ENCODE measurements at places on chromosomes 3 and 15. TPM values are rescaled to one million over a fixed set of nuclear protein-coding genes. Genes with fewer than 3 reads are reported as not detected.

NUP210 gene
- 1.4 TPM for total RNA-seq

GRCh38 chr15:39444735-39445470, 136.0 kb upstream of the THBS1 start:
- no peak for DNase-seq

KBTBD13 gene
- total RNA-seq, result 0.15 TPM

- DNase-seq, result no peak
These were observed 87.7 kb downstream of the MEGF11 start for GRCh38 chr15:66165856-66166255.

GRCh38 chr3:134029256-134029733, 430 bp downstream of the SLCO2A1 start:
- no peak for DNase-seq

GRCh38 chr3:177441813-177442646, 244.7 kb upstream of the TBL1XR1 start:
- DNase-seq, result no peak

GRCh38 chr3:61858054-61858453, 296.7 kb downstream of the PTPRG start:
- DNase-seq, result no peak

FAM227B gene
- total RNA-seq, result 14.6 TPM

STXBP5L gene
- 7.6 TPM for total RNA-seq

HACL1 gene
- total RNA-seq, result 16.3 TPM

GRCh38 chr3:35680866-35681650, 41.7 kb downstream of the ARPP21 start:
- DNase-seq, result no peak

OGG1 gene
- total RNA-seq, result 31.1 TPM

MYZAP gene
- 1.1 TPM for total RNA-seq

DNA sequence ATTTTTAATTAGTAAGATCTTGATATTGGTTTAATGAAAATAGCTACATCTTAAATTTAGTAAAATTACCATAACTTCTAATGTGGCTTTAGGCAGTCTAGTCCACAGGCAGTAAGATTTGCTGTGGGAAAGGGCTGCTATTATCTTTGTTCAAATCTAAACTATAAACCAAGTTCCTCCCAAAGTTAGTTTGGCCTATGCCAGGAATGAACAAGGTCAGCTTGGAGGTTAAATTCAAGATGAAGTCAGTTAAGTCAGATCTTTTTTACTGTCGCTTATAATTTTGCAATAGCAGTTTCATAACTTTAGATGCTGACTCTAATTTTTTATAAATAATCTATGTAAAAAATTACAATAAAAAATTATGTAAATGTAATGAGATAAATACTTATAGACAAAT, 1016.9 kb upstream of the ALCAM start:
- DNase-seq, result no peak

DNA sequence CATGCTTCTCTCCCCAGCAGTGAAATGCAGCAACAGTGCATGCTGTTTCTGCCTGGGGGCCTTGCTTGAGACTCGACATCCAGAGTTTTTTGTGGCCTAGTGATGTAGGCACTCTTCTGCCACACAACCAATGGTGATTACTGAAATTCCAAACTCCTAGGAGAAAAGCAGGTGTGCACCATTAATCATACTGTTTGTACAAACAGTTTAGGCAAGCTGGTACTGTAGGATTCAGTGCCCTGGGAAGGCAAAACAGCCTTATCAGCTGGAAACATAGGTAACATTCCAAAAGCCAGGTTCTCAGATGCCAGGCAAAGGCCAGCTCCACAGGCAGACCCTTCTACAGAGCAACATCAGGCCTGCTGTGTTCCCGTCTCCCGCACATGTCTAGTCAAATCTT, 17.5 kb upstream of the RBP1 start:
- no peak for DNase-seq

CHRM5 gene
- not detected for total RNA-seq

GRCh38 chr3:8313560-8314267, 187.9 kb upstream of the LMCD1 start:
- no peak for DNase-seq

CD96 gene
- 0.72 TPM for total RNA-seq

DNA sequence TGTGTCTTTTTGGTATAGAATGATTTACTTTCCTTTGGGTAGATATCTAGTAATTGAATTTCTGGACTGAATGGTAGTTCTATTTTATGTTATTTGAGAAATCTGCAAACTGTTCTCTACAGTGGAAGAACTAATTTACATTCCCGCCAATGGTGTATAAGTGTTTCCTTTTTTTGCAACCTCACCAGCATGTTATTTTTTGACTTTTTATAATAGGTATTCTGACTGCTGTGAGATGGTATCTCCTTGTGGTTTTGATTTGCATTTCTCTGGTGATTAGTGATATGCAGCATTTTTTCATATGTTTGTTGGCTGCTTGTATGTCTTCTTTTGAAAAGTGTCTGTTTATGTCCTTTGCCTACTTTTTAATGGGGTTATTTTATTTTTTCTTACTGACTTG, 607.2 kb downstream of the OTOL1 start:
- DNase-seq, result no peak

GRCh38 chr3:67437789-67438188, 216.6 kb downstream of the SUCLG2 start:
- no peak for DNase-seq

DNA sequence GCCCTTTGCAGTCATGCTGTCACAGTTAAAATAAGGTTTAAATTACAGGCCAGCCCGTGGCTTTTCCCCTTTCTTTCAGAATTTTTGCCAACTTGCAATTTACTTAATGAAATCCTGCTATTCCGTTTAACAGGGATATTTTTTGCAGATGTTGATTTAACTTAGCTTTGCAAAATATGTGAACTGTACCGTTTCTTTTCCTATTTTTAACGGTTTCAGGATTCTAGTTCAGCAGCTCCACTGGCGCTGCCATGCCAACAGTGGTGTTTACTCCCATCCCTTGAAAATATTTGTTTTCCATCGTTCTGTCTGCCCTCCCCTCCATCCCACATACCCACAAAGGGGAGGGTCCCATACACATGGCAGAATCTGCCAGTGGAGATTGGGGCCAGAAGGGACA, 54.3 kb downstream of the SMAD6 start:
- DNase-seq, result no peak

- no peak for DNase-seq
These were observed 3.2 kb upstream of the FLNB start for GRCh38 chr3:58004973-58005372.

DNA sequence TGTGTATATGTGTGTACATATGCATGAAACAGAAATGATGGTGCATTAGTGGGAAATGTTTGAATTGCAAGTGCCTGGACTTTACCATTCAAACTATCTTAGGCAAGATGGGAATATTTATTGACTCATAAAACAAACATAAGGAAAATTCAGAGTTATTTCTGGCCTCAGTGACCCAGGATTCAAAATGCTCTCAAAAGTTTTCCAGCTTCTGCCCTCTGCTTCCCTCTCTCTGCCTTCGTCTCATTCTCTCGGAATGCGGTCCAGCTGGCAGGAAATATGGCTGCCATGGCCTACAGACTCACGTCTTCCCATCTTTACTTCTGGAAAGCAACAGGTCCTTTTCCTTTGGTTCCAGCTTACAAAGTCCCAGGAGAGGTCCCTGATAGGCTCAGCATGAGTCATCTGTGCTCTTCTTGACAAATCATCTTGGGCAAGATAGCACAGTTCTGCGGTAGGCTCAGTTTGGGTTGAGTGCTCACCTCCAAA, 8.7 kb upstream of the ZNF774 start:
- DNase-seq, result no peak

DNA sequence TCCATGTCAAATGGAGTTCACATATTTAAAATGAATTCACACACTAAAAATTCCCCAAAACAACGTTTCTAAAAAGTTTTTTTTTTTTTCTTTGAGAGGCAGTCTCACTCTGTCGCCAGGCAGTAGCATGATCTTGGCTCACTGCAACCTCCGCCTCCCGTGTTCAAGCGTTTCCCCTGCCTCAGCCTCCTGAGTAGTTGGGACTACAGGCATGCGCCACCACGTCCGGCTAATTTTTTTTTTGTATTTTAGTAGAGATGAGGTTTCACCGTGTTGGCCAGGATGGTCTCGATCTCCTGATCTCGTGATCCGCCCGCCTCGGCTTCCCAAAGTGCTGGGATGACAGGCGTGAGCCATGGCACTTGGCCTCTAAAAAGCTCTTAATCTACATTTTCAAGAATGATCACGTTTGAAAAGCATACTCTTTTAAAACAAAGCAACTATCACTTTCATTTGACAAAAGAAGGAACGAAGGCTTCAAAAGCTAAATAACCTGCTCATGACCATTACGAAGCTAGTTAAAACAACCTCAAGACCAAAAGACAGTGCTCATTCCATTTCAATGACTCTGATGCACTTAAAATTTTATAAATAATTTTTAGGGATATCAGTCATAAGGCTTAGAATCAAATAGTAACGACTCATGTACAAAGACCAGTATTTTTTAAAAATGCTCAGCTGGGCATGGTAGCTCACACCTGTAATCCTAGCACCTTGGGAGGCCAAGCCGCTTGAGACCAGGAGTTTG, 5.5 kb downstream of the UBE3A start:
- DNase-seq, result no peak

RBM5 gene
- total RNA-seq, result 202 TPM

GRCh38 chr3:33658039-33658438, 60.0 kb downstream of the CLASP2 start:
- DNase-seq, result no peak

DNA sequence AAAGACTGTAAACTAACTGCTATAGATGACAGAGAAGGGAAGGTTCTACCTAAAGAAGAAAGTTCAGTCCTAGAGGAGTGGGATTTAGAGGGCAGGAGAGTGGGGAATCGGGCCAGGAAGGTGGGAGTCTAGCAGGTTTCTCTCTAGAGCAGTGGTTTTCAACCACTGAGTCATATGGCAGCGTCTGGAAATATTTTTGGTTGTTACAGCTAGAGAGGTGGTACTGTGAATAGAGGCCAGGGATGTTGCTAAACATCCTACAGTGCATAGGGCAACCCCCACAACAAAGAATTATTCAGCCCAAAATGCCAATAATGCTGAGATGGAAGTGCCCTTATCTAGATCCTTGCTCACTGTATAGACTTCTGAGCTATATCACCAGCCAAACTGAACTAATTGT, 28.7 kb downstream of the ATP1B3 start:
- DNase-seq, result no peak

DNA sequence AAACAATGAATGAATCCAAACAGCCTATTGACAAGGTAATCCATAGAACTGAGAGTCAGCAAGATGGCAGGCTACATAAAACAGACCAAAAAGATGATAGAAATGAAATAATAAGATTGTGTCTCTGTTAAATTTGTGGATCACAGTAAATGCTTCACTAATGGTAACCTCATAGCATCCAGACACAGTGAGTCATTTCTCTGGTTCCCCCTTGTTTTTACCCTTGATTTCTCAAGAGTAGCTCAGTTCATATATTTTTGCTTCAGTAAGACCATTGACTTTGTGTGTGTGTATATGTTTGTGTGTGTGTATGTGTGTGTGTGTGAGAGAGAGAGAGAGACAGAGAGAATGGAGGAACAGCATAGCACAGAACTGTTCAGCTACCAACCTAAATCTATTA, 546.9 kb downstream of the RBMS3 start:
- DNase-seq, result no peak

FOXL2 gene
- 35.4 TPM for total RNA-seq

DNA sequence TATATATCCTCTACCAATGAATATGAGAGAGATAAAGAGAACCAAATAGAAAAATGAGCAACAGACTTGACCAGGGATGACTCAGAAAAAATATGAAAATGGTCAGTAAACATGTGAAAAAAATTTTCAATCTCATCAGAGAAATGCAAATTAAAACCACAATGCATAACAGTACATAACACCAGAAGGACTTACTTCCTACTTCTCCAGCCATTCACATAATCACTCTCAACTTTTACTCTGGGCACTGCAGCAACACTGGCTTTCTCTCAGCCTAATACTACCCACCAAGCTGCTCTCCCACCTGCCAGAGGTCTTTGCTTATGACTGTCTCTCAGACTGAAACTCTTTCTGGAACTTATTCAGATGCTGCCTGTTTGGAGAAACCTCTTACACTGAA, 49.4 kb downstream of the DPH6 start:
- no peak for DNase-seq

DNA sequence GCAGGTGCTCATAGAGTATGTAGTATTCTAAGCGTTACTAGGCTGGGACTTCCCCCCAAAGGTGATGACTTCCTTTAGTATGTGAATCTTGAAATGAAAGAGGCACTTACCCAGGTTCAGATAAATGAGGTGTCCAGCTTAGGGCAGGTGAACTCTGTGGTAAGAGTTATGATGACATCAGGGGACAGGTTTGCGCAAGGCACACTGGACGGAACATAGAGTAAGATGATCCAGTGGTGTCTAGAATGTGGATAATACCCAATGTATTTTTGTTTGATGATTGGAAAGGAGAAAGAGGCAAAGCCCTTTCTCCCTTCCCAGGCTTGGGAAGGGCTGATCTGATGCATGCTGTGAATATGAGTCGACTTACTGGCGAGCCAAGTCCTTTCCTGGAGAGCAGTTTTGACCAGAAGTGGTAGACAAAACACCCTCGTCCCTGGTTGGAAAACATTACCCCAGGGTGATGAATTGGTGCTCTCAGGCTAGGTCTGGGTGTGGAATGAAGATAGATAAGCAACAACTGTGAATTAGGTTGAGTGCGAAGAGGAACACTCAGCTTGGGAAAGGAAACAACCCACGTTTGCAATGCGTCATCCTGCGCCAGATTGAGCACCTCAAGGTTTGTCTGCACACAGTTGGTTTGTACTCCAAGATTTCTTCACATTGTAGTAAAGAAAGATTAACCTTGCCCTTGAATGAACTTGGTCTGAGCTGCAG, 124.2 kb downstream of the GHSR start:
- peak; percentile 80 for DNase-seq

TEX55 gene
- not detected for total RNA-seq

NMB gene
- 5.1 TPM for total RNA-seq

- no peak for DNase-seq
These were observed 383.0 kb downstream of the NTRK3 start for GRCh38 chr15:87873516-87873915.

DNA sequence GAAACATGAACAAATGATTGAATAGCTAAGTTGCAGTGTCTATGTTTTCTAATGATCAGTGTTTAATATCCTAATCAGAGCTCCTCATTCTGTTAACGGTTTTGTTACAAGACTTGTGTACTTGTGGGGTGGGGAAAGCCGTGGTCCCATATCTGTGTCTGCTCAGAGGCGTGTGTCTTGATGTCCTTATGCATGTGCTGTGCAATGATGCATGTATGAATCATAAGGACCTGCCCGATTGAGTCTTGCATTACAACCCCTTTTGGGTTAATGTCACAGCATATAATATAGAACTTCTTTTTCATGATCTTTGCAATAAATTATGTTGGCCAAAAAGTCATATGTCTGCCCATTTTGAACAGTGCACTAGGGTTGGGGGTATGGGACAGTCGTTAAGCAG, 233.4 kb downstream of the ITPR1 start:
- DNase-seq, result no peak

KLF15 gene
- total RNA-seq, result 40.0 TPM

SPESP1 gene
- total RNA-seq, result 3.1 TPM

GRCh38 chr3:161275919-161276318, 54.8 kb downstream of the NMD3 start:
- no peak for DNase-seq

RAF1 gene
- total RNA-seq, result 78.8 TPM

UROC1 gene
- total RNA-seq, result not detected

All from ovary (tissue), 10 donors.